ENCODE measurements at places on chromosomes 16 and 17. TPM values are rescaled to one million over a fixed set of nuclear protein-coding genes. Genes with fewer than 3 reads are reported as not detected.

GPR142 gene
- not detected for total RNA-seq

GEMIN4 gene
- total RNA-seq: 13.4 TPM

CCP110 gene
- 11.4 TPM for total RNA-seq

SPATA22 gene
- not detected for total RNA-seq

ACLY gene
- total RNA-seq: 103 TPM

DNA sequence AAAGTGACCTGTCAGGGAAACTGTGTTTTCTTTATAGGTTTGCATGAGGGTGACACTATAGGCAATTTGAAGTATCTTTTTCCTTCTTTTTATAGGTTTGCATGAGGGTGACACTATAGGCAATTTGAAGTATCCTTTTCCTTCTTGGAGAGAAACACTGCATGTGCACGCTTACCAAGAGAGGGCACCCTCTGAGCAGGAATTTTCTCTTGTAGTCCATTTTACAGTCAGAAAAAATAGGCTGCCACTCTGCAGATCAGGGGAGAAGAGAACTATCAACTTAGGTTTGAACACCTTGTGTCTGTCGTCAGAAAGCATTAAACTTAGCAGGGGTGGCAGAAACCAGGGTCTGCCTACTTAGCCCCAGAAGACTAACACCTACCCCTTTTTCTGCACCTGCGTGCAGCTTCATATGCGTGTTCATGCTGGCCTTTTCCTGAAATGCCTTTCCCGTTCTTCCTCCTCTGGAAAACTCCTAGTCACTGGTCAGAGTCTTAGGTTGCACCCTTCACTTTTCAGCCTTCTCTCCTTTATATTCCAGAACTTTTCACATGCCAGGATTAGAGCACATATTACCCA lies 16.4 kb upstream of the SMIM36 start:
- peak; percentile 52 for DNase-seq

GRCh38 chr16:8458481-8459046 lies 131.7 kb downstream of the TMEM114 start:
- DNase-seq: no peak

DNA sequence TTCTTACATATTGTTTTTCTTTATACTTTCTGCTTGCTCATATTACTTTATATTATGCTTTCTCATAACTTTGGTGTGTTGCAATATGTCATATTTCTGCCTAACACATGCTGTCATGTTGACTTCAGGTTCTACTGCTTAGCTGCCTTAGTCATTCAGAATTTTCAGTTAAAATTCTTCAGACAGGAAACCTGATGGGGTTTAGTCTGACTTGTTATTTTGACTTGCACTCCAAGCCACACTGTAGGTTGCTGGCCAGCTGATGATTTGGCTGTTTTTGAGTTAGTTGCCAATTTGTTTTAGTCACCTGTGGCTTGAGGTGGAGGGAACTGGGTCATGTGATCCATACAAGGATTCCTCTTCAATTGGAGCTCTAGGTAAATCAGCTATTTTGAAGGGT lies 315.4 kb downstream of the MAP2K6 start:
- DNase-seq: peak; percentile 62

DNA sequence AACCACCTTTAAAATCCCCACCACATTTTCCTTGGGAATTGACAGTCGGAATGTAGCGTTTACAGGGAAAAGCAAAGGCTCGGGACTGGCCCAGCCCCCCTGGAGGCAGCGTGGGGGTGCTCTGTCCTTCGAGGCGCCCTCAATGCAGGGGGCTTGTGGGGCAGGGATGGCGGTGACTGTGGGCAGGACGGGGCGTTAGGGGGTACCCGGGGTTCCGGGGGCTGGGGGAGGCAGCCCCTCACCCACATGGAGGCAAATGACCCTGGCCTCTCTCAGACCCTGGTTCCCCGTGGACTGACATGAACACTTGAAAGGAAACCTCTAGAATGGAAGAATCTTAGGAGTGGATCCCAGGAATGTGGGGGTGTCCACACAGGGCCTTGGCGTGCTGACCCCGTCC lies 78.4 kb upstream of the GNG13 start:
- DNase-seq: no peak

- DNase-seq: no peak
Observed at GRCh38 chr17:58306131-58306951, 22.3 kb downstream of the TSPOAP1 start.

DNA sequence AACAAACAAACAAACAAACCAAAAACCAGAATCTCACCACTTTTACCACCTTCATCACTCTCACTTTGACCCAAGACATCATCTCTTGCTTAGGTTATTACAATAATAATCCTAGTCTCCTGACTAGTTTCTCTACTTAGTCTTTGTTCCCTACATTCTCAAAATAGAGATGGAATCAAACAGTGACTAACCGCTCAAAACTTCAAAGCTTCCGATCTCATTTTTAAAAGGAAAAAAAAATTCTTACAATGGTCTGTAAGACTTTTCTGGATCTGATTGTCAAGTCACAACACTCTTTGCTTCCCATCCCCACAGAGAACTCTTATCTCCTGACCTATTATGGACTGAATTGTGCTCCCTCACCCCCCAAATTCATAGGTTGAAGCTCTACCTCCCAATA lies 60.9 kb downstream of the SPAG9 start:
- DNase-seq: peak; percentile 58

DNA sequence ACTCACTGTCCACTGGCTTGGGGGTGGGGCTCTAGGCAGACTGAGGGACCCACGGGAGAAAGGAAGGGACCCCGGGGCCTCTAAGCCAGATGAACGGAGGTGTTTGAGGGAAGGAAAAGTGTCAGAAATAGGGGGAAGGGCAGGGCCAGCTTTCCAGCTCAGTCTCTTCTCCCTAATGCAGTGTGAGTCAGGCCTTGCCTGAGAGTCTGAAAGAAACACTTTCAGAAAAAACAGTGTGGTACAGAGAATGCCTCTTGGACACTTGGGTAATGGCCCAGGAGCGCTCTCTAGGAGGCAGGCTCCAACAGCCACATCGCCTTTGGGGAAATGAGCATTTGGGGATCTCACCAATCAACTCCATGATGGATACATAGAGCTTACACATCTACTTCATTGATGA lies 46.9 kb downstream of the NDEL1 start:
- DNase-seq: no peak

DNA sequence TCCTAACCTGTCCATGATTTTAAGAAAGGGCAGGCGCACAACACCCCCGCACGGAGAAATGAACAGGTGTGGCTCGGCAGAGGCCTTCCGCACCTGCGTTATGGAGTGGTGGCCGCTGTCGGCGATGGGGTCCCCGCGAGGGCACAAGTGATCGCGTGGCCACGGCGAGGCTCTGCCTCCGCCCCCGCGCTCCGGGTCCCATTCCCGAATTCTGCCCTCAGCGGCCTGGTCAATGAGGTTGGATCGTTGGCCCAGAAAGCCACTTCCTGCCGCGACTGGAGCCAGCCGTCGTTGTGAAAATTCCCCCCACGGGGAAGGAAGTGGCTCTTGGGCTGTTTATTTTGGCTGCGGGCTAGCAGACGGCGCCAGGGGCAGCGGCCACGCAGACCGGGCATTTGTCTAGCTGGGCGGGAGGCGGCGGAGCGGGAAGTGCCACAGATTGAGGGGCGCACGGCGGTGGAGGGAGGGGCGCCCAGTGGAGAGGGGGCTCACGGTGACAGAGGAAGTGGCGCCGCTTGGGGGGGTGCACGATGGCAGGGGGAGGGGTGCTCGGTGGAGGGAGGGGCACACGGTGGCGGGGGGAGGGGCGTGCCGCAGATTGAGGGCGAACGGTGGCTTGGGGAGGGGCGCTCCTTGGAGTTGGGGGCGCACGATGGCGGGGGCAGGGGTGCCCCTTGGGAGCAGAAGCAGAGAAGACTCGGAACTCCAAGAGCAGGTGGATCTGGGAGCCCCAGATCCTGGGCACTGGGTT lies 25.0 kb downstream of the MRC2 start:
- peak; percentile 91 for DNase-seq

DNA sequence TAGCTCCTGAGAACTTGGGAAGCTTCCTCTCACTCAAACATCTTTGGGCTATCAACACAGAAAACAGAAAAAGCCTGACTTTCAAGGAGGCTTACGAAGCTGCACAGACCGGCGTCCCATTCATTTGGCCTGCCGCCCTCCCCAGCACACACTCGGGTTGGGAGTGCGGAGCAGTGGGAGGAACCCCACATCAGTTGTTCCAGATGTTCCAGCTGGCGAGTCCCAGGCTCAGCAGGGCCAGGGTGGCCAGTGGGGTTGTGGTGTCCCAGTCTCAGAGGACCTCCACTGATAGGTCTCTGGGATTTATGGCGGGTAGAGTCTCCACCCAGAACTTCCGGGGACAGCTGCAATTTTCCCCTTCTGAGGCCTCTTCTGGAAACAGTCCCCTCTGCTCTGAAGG lies 43.1 kb upstream of the DLX4 start:
- DNase-seq: no peak

- DNase-seq: no peak
Observed at GRCh38 chr17:4941319-4941610, 1.2 kb downstream of the RNF167 start.

DNA sequence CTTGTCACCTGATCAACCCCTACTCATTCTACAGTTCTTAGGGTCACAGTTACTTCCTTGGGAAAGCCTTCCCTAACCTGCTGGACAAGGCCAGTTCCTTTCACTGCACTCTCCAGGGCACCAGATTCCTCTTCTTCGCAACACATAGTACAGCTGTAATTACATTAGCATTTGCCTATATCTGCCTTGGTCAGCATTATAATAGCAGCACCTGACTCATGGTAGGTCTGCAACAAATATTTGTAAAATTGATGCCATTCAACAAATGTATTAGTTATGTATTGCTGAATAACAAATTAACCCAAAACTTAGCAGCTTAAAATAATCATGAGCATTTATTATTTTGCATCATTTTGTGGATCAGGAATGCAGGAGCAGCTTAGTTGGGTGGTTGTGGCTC lies 193.0 kb downstream of the IRX5 start:
- no peak for DNase-seq

DNA sequence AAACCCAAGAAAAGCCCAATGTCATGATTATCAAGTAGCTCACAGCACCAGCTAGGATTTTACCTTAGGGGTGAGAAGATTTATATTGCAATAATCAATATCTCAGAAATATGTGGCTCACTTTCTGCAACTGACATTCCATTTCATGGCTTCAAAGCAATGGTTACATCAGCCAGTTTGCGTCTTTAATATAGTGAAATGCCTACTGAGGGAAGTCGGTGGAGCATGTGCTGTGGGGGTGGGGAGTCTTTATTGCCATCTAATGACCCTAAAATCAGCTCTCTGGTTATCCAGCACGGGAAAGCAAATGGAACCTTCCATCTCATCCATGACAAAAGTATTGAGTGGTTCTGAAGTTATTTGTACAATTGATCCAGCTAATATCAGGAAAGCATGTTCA lies 395.5 kb downstream of the CA10 start:
- DNase-seq: no peak
